ENCODE measurements at places on chromosomes 16 and 17. TPM values are rescaled to one million over a fixed set of nuclear protein-coding genes. Genes with fewer than 3 reads are reported as not detected.

PABPN1L gene
- total RNA-seq = not detected

KRTAP9-8 gene
- total RNA-seq = not detected

DNA sequence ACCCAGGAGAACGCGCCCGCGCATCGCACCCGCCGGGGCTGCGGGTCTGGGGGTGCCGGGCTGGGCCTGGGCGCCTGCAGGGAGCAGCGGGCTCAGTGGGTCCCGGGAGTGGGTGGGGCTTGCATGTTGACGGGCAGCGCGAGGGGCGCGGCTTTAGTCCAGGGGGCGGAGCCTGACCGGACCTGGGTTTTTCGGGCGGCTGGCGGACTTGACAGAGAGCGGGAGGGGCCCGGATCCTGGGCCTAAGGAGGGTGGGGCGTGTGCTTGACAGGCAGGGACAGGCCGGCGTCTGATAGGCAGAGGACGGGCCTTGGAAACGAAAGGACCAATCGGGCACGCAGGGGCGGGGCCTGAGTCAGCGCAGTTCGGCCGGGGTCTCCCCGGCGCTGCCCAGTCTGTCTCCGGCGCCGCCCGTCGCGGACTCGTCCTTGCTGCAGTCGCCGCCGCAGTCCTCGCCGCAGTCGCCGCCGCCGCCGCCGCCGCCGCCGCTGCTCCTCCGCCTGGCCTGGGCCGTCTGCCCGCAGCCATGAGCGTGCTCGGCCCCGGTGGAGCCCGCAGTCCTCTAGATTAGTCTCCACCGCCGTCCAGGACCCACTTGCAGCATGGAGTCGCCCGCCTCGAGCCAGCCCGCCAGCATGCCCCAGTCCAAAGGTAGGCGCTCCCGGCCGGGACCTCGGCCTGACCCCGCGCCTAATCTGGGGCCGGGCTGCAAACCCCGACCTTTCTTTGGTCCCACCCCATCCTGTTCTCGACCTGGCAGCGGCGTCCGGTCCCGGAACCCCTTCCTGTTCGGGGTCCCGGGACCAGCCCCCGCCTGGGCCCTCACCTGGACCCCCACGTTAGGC, at the start of gene MAP2K3:
Gene MAP2K3, plus strand, starts transcription at position 393 of the 845 bp plus-strand sequence. Its CDS starts 210 bp downstream, at position 603.
- peak; percentile 97 for DNase-seq

DNA sequence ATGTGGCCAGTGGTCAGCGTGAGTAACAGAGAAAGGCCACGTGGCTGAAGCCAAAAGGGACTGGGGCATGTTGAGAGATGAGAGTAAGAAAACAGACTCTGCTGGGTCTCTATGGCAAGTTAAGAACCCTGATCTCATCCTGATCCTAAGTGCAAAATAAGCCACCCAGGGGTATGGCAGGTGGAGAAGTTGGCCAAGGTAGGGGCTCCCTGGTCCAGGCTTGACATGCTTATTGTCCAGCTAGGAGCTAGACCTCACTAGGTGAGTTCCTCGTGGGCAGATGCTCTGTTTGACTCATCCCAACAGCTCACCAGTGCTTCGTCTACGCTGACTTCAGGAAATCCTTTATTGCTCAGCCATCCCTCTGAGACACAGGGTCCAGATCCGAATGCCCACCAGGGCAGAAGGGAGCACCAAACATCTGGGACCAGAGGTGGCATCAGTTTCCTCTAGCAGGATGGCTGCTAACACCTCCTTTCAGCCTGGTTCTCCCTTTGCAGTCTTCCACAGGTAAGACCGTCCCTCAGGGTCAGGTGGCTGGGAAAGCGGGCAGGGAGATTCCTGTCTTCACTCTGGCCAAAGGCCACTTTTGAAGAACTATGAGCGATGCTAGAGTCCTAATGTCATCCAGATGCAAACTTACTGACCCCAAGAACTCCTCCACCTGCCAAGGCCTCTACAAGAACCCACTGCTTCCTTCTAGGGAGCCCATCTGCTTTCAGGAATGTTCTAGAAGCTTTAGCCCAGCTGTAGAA, 99.5 kb downstream of the CDYL2 start:
- no peak for DNase-seq

DNA sequence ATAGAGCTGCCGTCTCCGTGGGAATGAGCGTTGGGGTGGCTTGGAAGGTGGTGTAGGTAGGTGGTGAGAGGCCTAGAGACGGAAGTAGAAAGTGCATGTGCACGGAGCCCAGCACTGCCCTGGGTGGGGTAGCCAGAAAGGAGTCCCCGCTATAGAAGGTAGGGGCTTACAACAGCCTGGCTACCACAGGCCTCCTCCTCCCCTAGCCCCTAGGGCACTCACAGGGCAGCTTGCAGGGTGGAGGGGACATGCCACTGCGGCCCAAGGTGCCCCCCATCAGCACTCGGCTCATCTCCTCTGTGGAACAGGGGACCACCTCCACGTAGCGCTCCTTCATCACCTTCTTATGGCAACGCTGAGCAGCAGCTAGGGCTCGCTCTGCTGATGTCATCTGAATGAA, 5.0 kb downstream of the ESRP2 start:
- DNase-seq = no peak

GRCh38 chr16:27108826-27109665, 42.3 kb downstream of the C16orf82 start:
- DNase-seq = no peak

DNA sequence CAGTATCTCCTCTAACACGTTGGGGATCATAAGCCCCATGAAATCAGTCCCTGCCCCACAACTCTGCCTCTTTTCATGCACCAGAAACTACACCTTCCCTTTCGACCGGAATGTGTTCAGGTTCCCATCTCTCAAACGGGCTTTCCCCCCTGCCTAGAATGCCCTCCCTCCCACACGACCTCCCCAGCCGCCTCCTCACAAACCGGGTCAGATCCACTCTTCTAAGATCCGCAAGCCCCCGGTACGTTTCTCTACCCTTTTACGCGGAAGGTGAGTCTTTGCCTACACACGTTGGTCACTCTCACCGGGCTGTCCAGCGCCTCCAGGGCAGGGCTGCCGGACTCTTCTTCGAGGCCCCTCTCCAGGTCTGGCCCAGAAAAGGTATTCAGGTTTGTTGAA, 708 bp downstream of the DHX33 start:
- no peak for DNase-seq

- no peak for DNase-seq
Measured at GRCh38 chr16:79659344-79659743, 58.8 kb upstream of the MAF start.
